Vagina (tissue), 2 donors: ENCODE measurements at places on chromosomes 4 and X. TPM values are rescaled to one million over a fixed set of nuclear protein-coding genes. Genes with fewer than 3 reads are reported as not detected.

Gene PGAM4
- total RNA-seq: not detected

Gene NOX1
- total RNA-seq: not detected

Gene TRPC3
- total RNA-seq: 0.98 TPM

DNA sequence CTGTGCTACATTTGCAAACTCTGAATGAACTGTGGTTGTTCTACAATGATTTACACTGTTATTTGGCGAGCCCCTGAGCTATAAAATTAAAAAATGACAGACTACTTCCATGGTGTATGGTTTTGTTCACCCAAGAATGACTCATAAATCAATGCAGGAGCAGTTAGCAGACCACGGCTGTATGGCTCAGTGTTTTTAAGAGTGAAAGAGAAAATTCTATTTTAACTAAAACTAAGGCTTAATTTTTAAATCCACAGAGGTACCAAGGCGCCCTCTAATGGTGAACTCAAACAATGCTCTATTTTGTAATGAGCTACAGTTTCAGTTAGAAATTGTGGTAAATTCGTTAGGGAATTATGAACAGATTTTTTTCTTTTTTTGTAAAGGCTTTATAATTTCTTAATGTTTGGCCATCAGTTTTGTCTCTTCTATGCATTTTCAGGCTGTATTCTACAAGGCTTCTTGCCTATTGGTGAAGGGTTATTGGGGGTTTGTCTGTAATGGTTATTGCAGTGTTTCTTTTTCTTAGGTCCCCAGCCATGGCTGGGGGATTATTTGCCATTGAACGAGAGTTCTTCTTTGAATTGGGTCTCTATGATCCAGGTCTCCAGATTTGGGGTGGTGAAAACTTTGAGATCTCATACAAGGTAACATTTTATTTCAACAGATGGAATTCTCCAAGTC is 32.5 kb downstream of the HMGB2 start:
- DNase-seq: no peak

GRCh38 chr4:6027392-6027791 is 9.2 kb upstream of the C4orf50 start:
- DNase-seq: no peak

- no peak for DNase-seq
Measured at GRCh38 chr4:74389494-74389893, 24.5 kb downstream of the EREG start.
